ENCODE measurements at places on chromosomes 5 and 9. TPM values are rescaled to one million over a fixed set of nuclear protein-coding genes. Genes with fewer than 3 reads are reported as not detected.

The SPINK6 gene
- not detected for total RNA-seq

The NOXA1 gene
- 0.79 TPM for total RNA-seq

The WNT8A gene
- not detected for total RNA-seq

The PHF24 gene
- 0.11 TPM for total RNA-seq

The CCNJL gene
- 7.6 TPM for total RNA-seq

The AMBP gene
- not detected for total RNA-seq

The CER1 gene
- 28.8 TPM for total RNA-seq

The FOXD4 gene
- total RNA-seq: not detected

The ACOT12 gene
- total RNA-seq: not detected

The CARTPT gene
- total RNA-seq: not detected

The PTPN3 gene
- 1.0 TPM for total RNA-seq

The TAF1L gene
- not detected for total RNA-seq

The SLC45A2 gene
- 0.31 TPM for total RNA-seq

The DIMT1 gene
- total RNA-seq: 55.1 TPM

The ORM2 gene
- total RNA-seq: not detected

The IL13 gene
- not detected for total RNA-seq

The GRIN1 gene
- 0.17 TPM for total RNA-seq

The PTPRD gene
- total RNA-seq: not detected

The PCA3 gene
- not detected for total RNA-seq

The ZNF883 gene
- total RNA-seq: 4.0 TPM

The FSD1L gene
- total RNA-seq: 9.8 TPM

The HSD17B3 gene
- total RNA-seq: not detected

The ADAMTSL2 gene
- total RNA-seq: 0.06 TPM

The SLC25A48 gene
- not detected for total RNA-seq

The CCL21 gene
- total RNA-seq: not detected

The FGD3 gene
- total RNA-seq: 0.09 TPM

The MEIKIN gene
- total RNA-seq: not detected

The PCDHB8 gene
- total RNA-seq: 7.7 TPM

The CDKN2B gene
- not detected for total RNA-seq

The TMEM232 gene
- total RNA-seq: 1.6 TPM

Data from A673 (cell line).